ENCODE measurements at places on chromosomes 11 and 22.

GRCh38 chr22:44550711-44551491 lies 52.9 kb upstream of the RTL6 start:
- no peak for DNase-seq

GRCh38 chr11:75560644-75561043 lies 1.4 kb upstream of the SERPINH1 start:
- DNase-seq = no peak

DNA sequence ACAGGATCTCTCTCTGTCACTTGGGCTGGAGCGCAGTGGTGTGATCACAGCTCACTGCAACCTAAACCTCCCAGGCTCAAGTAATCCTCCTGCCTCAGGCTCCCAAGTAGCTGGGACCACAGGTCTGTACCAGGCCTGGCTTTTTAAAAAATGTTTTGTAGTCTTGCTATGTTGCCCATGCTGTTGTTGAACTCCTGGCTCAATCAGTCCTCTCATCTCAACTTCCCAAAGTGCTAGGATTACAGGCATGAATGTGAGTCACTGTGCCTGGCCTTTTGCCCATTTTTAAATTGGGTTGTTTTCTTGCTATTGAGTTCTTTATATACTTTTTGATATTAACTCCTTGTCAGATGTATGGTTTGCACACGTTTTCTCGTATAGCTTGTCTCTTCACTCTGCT lies 33.0 kb upstream of the PITPNB start:
- DNase-seq = no peak

- no peak for DNase-seq
Measured at GRCh38 chr11:25068451-25068850, 571.6 kb downstream of the LUZP2 start.

DNA sequence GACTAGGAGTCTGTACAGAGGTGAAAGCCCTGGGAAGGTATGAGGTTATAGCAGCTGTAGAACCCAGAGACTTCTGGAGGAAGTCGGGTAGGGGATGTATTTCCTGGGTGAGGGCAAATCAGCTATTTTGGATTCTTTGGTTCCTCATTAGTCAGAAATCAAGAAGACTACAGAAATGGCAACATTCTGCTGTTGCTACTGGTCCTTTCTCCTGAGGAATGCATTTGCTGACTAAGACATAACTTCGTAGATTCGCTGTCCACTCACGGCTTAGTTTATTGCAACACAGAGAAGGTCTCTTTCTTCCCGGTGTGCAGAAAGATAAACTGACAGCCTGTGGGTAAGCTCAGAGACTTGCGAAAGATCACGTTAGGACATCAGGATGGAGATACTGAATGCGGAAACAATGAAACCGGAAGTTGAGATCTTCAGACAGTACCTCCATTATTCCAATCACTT lies 25.3 kb upstream of the SESN3 start:
- DNase-seq = no peak

DNA sequence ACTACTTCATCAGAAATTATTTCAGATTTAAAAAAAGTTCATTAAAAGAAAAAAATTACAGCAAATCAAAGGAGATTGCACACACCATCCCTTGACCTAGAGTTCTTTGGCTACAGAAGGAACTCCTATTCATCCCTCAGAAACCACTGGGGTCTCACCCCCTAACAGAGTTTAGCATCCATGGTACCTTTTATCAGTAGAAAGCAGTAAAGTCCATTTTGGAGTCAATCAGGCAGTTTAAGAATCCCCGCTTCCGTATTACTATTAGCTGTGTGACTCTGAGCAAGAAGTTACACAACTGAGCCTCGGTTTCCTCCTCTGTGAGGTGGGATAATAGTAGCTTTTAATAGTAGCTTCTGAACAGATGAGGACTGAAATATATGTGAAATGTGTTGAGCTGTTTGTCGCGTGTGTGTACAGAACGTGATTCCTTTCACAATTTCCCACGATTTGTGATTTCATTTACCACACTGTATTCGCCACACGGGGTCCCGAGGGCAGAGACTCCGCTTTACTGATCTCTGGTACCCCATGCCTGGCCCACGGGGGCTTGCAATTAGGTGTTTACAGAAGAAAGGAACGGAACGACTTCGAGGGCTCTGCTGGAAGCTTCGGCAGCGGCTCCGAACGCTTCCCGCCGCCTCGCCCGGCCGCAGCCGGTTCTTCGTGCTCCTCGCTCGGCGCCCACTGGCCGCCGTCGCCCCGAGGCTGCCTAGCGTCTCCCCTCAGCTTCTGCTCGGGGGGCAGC lies 72.5 kb upstream of the ZBED5 start:
- no peak for DNase-seq

DNA sequence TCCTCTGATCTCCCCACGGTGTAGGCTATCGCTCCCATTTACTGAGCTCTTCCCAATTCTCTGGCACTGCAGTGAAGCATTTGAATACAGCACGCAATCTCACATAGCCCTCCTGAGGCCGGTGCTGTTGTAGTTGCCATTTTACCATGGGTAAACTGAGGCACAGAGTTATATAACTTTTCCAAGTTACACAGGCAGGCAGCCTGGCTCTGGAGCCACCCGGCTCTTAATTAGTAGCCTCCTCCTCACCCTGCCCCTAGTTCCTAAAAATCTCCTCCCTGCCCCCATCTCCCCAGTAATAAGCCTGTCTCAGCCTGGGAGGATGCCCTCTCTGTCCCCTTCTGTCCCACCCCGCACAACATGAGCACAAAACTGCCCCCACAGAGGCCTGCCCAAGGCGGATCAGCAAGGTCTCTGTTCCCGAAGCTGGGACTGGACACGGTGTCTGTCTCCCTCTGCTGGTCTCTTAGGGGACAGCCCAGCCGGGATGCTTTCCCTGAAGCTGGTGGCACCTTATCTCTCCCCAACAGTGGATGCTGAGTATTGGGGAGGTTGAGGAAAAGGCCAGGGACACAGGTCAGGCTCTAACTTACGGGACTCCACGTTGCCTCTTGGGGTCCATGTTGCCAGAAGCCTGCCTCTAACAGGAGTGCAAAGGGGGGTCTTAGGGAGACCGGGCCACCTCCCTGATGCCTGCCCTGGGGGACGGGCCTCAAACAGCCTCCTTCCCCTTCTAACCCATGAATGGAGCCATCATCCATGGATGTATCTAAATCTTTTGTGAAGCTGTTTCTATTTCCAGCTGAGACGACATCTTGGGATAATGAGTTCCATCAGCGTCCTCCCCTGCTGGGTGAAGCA lies 9.1 kb upstream of the CLCF1 start:
- peak; percentile 72 for DNase-seq

DNA sequence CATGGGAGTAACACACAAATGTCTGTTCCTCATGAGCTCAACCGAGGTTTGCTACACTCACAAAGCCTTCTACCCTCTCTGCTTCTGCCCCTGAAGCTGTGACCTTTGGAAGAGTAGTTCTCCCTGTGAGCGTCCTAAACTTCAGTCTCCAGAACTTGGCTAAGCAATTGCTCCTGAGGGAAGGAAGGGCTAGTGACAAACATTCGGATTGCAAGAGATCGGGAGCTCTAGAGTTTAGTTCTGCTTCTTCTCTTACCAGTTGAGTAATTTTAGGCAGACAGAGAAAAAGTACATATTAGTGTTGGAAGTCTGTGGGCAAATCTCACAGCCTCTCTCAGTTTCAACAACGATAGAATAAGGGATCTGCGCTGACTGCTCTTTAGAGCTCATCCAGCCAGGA lies 27.3 kb upstream of the ELF5 start:
- no peak for DNase-seq

GRCh38 chr11:88122956-88123355 lies 52.3 kb downstream of the RAB38 start:
- DNase-seq = no peak

- DNase-seq = no peak
Measured at GRCh38 chr22:20316217-20316843, 3.5 kb downstream of the DGCR6L start.

DNA sequence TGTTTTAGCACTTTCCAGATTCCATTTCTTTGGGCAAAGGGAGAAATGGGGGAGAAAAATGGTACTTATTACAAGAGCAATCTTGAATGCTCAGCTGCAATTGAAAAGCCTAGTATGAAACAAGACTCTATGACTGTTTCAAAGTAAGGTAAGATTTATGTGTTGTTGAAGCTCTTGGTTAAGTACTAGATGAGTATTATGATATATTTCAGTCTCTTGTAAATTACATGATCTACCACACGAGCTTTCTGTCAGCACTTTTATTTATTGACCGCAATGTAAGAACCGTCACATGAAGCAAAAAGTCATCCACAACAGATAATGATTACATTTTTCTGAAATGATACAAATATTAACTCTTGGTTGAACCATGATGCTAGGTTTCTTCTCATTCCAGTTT lies 906.7 kb upstream of the CHORDC1 start:
- no peak for DNase-seq

- DNase-seq = no peak
Measured at GRCh38 chr11:120079750-120080610, 57.9 kb downstream of the TRIM29 start.

GRCh38 chr22:21025266-21025665 lies 7.1 kb downstream of the SLC7A4 start:
- DNase-seq = no peak

GRCh38 chr11:86565801-86566312 lies 106.6 kb downstream of the ME3 start:
- DNase-seq = no peak

GRCh38 chr11:30426781-30427180 lies 103.9 kb downstream of the ARL14EP start:
- no peak for DNase-seq
